NCI-H2081 (cell line): ENCODE measurements at places on chromosomes 12 and 14.
A peak's percentile ranks its signal among the peaks of the same experiment; 100 is the strongest.

- no peak for DNase-seq
Observed at GRCh38 chr12:91225316-91225715, 42.7 kb upstream of the DCN start.

- DNase-seq = no peak
Observed at GRCh38 chr12:98483621-98484503, 31.5 kb upstream of the TMPO start.

DNA sequence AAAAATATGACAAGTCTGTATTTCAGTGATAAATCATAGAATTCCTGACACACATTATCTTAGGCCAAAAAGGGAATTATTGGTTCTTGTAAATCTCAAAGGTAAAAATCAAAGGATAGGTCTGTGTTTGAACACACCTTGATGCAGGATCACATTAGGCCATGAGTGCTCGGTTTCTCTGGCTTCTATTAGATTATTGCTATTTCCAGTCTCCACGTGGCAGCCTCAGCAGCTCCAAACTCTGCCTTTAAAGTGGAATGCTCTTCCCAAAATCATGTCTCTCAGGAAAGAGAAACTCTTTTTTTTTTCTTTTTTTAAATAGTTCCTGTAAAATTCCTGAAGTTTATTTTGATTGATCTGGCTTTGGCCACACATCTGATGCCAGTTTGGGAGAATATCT, 105.6 kb upstream of the FRMD6 start:
- DNase-seq = no peak

- no peak for DNase-seq
Observed at GRCh38 chr12:25283006-25283405, 32.3 kb upstream of the KRAS start.

- DNase-seq = no peak
Observed at GRCh38 chr14:58287607-58288042, 10.7 kb upstream of the ARID4A start.

GRCh38 chr12:10393291-10393690, 3.5 kb upstream of the KLRK1 start:
- peak; percentile 5 for DNase-seq

DNA sequence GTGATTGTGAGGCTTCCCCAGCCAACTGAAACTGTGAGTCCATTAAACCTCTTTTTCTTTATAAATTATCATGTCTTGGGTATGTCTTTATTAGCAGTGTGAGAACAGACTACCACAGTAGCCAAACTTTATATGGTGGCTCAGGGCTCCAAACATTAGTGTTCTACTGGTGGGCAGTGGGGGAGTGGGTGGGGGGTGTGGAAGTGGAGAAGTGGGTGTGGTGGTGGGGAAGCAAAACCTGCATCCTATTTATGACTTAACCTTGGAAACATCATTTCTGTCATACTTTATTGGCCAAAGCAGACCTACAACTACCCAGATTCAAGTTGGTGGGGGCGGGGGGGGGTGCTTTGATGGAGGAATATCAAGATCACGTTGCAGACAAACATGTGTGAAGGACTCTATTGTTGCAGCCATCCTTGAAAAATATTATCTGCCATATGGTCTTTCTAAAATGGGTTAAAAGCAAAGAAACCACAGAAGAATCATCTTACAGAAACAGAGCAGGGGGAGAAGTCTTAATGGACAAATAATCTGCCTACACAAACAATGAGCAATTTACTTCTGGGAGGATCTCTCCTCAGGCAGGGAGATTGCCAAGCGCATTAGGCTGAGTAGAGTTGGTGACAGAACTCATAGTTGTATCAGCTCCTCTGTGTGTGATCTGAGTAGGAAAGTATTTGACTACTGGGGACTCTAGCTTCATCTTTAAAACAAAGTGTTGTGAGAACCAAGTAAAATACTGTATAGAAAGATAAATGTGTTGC, 1.4 kb upstream of the PWP1 start:
- peak; percentile 13 for DNase-seq

- no peak for DNase-seq
Observed at GRCh38 chr14:51092965-51093364, 1.9 kb downstream of the TRIM9 start.
